ENCODE measurements at places on chromosomes 7 and 10. TPM values are rescaled to one million over a fixed set of nuclear protein-coding genes. Genes with fewer than 3 reads are reported as not detected.

GRCh38 chr7:38669965-38670520, 38.9 kb upstream of the AMPH start:
- no peaks in the 10 kb centered on the region for H3K36me3 ChIP-seq
- no peak for DNase-seq
- no peak overlapping the region for H3K27ac ChIP-seq
- H3K4me3 ChIP-seq = no peak overlapping the region
- H3K4me1 ChIP-seq = no peaks in the 10 kb centered on the region
- no peaks in the 10 kb centered on the region for H3K27me3 ChIP-seq

DNA sequence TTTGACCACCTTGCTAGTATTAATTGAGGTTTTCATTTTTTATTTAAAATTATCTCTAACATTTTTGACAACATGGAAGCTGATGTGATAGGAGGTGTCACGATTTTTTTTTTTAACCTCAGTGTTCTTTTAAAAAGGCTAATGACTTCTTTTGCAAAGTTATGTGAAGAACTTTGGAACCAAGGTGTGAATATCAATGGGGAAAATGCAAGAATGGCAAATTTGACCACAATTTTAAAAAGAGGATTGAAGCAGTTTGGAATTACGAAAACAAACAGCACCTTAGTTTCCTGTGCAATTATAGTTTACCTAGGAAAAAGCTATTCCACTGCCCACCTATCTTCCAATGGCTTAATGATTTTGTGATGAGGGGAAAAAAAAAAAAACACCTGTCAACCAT, 232.4 kb downstream of the VTI1A start:
- peaks cover 4% of the 10 kb centered on the region for H3K36me3 ChIP-seq
- no peak overlapping the region for H3K4me3 ChIP-seq
- no peak overlapping the region for H3K27ac ChIP-seq
- no peak for DNase-seq
- no peaks in the 10 kb centered on the region for H3K4me1 ChIP-seq

Gene SPDYE9
- not detected for total RNA-seq

DNA sequence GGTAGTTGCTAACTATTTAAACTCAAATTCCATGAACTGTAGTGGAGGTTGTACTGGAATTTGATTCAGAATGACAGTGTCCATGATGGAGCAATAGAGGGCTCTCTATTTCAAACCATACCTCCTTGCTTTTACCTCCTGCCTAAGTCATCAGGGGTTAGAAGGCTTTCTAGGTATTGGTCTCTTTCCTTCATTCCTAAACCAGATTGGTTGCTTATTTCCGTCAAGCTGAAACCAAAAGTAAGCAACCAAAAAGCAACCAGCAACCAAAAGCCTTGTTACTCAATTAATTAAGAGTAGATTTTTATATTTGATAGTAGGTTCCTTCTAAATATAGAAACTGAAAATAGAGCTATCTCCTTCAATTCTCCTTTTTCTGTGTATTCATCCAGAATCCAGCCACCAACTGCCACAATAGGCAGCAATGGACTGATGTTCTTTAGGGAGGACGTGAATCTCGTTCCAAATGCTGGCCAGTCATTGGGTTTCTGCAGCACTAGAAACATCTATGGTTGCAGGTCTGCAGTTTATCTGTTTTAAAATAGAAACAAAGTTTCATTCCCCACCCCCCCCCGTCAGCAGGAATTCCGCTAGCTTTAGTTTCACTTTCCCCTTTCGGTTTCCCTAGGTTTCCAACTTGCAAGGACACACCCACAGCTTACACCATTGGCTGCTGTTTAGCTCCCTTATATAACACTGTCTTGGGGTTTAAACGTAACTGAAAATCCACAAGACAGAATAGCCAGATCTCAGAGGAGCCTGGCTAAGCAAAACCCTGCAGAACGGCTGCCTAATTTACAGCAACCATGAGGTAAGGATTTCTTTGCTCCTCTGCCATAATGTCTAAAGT, at the start of gene IFIT1:
IFIT1 (plus strand) TSS at position 717 of the 850 bp plus-strand sequence; CDS start at position 807, 90 bp downstream.
- H3K4me1 ChIP-seq = peaks cover 8% of the 10 kb centered on the region
- H3K27me3 ChIP-seq = no peaks in the 10 kb centered on the region
- peak within 1 kb of the TSS; percentile 73 for H3K27ac ChIP-seq
- H3K36me3 ChIP-seq = no peaks in the 10 kb centered on the region
- H3K4me3 ChIP-seq = peak within 1 kb of the TSS; percentile 56

GRCh38 chr7:74178632-74179031, 4.5 kb downstream of the EIF4H start:
- peaks cover 38% of the 10 kb centered on the region for H3K4me1 ChIP-seq
- peak; percentile 11 for DNase-seq
- peaks cover 3% of the 10 kb centered on the region for H3K36me3 ChIP-seq
- H3K27ac ChIP-seq = no peak overlapping the region
- no peak overlapping the region for H3K4me3 ChIP-seq

GRCh38 chr7:33761449-33762080, 143.8 kb upstream of the BMPER start:
- no peak overlapping the region for H3K27ac ChIP-seq
- no peaks in the 10 kb centered on the region for H3K4me1 ChIP-seq

DNA sequence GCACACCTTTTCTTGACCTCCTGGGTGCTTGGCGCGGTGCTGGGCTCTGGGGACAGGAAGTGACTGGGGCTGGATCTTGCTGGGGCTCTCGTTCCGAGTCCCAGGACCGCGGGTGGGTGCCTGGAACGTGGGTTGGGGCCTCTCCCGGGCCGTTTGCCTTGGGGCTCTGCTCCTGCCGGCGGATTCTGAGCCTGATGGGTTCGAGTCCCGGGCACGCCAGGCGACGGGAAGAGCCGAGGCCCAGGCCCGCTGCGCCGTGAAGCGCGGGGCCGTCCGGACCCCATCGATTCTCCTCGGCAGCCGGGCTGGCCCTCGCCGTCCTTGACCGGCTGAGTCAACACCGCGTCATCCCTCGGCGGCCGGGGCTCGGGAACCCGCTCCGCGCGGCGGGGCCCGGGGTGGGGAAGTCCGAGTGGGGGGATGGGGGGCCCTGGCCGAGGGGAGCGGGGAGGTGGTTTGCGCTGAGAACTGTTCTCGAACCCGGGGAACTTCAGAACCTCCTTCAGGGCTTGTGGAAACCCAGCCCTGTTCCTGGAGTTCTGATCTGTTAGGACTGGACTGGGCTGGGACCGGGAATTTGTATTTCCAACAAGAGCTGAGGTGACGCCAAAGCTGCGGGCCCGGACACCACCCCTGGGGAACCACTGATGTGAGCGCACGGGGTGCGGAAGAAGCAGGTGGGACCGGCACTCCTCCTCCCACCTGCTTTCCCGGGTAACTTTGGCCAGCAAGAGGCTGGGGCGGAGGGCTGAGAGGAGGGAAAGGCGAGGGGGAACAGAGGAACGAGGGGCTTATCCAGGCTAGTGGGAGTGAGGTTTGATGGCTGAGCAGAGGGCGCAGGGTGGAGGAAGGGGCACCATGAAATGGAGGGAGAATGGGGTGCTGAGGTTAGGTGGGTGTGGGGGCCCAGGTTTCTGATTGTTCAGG, 6.2 kb downstream of the HHEX start:
- H3K36me3 ChIP-seq = peaks cover 7% of the 10 kb centered on the region
- peaks cover 37% of the 10 kb centered on the region for H3K4me1 ChIP-seq
- H3K4me3 ChIP-seq = no peak overlapping the region
- DNase-seq = no peak
- peaks cover 28% of the 10 kb centered on the region for H3K27me3 ChIP-seq

GRCh38 chr7:37916017-37916672, 472 bp downstream of the SFRP4 start:
- peaks cover 21% of the 10 kb centered on the region for H3K27me3 ChIP-seq
- H3K4me1 ChIP-seq = peaks cover 23% of the 10 kb centered on the region
- no peak overlapping the region for H3K4me3 ChIP-seq
- no peaks in the 10 kb centered on the region for H3K36me3 ChIP-seq
- no peak overlapping the region for H3K27ac ChIP-seq
- DNase-seq = no peak

GRCh38 chr7:93563584-93563983, 10.9 kb downstream of the CALCR start:
- H3K27ac ChIP-seq = no peak overlapping the region
- no peaks in the 10 kb centered on the region for H3K36me3 ChIP-seq
- no peaks in the 10 kb centered on the region for H3K27me3 ChIP-seq

- H3K36me3 ChIP-seq = no peaks in the 10 kb centered on the region
- H3K4me1 ChIP-seq = no peaks in the 10 kb centered on the region
- H3K4me3 ChIP-seq = no peak overlapping the region
Observed at GRCh38 chr10:89975771-89976170, 274.4 kb downstream of the KIF20B start.

Gene SLC26A5
- total RNA-seq = not detected

Gene NXPH1
- total RNA-seq = not detected

DNA sequence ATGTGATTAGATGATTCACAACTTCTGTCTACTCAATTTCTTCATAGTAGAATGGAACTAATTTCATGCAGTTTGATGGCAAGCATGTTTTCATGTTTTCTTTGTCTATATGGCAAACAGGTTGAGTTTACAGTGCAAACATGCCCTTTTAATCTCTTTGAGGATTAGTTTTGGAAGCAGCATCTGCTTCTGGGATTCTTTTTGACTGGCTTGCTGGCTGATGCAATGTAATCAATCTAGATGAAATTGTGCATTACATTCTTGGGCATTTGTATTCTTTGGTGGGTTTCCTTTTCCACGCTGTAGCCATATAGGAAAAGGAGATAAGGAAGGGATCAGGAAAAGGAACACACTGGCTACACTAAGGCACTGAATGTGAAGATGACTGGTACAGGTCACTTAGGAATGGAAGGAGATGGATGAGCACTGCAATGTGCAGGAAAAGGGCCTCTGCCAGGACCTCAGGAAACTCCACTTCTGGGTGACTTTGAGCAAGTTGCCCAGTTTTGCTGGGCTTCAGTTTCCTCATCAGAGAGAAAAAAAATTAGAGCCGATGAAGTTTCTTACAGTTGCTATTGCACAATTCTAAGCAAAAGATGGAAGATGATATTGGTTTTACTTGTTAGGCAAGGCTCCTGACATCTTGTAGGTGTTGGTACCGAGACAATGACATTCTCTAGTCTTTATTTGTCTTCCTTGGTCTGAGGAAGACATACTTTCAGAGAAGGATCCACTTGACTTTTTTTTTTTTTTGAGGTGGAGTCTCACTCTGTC, 269.1 kb downstream of the SUGCT start:
- no peaks in the 10 kb centered on the region for H3K27me3 ChIP-seq
- no peak overlapping the region for H3K27ac ChIP-seq
- no peaks in the 10 kb centered on the region for H3K4me1 ChIP-seq

- H3K4me3 ChIP-seq = no peak overlapping the region
- no peaks in the 10 kb centered on the region for H3K27me3 ChIP-seq
- DNase-seq = no peak
- H3K4me1 ChIP-seq = no peaks in the 10 kb centered on the region
- H3K27ac ChIP-seq = no peak overlapping the region
- H3K36me3 ChIP-seq = peaks cover 38% of the 10 kb centered on the region
Observed at GRCh38 chr7:32564542-32564941, 69.3 kb downstream of the AVL9 start.

GRCh38 chr10:31940839-31941653, 12.4 kb upstream of the ARHGAP12 start:
- H3K36me3 ChIP-seq = no peaks in the 10 kb centered on the region
- H3K4me3 ChIP-seq = no peak overlapping the region
- no peaks in the 10 kb centered on the region for H3K27me3 ChIP-seq

Gene AKR1C2
- total RNA-seq = not detected

Gene IFIT1
- total RNA-seq = 2.7 TPM

DNA sequence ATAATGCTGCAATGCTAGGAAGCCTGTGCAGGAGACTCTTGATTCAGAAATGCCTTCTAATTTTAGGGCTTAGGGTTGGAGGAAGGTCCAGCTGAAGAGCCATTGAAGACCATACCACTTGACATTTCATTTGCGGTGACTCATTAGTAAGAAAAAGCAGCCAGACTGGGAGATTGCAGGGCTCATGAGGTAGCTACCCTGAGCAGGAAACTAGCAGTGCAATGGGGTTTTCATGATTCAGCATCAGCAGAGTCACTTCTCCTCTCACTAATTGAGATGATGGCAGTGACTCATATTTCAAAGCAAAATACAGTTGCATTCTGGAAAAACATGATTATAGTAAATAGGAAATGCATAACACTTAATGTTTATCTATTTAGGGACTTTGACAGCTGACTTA, 434.1 kb downstream of the DNAJB9 start:
- H3K4me1 ChIP-seq = no peaks in the 10 kb centered on the region
- H3K27ac ChIP-seq = no peak overlapping the region
- H3K27me3 ChIP-seq = no peaks in the 10 kb centered on the region
- H3K4me3 ChIP-seq = no peak overlapping the region
- DNase-seq = no peak
- H3K36me3 ChIP-seq = no peaks in the 10 kb centered on the region

Data from natural killer cell (primary cell).